H4 (cell line): ENCODE measurements at places on chromosomes 4 and X. TPM values are rescaled to one million over a fixed set of nuclear protein-coding genes. Genes with fewer than 3 reads are reported as not detected.
A peak's percentile ranks its signal among the peaks of the same experiment; 100 is the strongest.

The PRR27 gene
- not detected in 2 replicates for total RNA-seq

GRCh38 chrX:22069586-22069985 lies 37.5 kb downstream of the PHEX start:
- no peak for DNase-seq

- DNase-seq = no peak
These were observed 381.0 kb upstream of the BOD1L1 start for GRCh38 chr4:14008494-14008893.

GRCh38 chr4:100100985-100101384 lies 89.3 kb downstream of the DDIT4L start:
- DNase-seq = no peak

DNA sequence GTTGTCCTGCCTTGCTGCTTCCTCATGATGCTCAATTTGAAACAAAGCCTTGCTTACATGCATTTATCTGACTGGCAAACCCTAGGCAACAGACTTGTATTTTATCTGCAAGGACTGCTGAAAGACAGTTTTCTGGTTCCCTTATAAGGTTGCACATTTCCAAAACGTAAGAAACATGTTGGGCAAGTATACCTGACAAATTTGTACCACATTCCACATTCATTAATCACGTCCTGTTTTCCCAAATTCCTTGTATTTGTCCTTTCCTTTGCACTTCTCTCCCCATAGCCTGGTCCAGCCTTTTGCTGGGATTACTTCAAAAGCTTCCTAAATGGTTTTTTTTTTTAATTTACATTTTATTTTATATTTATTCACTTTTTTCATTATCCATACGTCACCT lies 310.1 kb downstream of the PPP3CA start:
- DNase-seq = no peak

DNA sequence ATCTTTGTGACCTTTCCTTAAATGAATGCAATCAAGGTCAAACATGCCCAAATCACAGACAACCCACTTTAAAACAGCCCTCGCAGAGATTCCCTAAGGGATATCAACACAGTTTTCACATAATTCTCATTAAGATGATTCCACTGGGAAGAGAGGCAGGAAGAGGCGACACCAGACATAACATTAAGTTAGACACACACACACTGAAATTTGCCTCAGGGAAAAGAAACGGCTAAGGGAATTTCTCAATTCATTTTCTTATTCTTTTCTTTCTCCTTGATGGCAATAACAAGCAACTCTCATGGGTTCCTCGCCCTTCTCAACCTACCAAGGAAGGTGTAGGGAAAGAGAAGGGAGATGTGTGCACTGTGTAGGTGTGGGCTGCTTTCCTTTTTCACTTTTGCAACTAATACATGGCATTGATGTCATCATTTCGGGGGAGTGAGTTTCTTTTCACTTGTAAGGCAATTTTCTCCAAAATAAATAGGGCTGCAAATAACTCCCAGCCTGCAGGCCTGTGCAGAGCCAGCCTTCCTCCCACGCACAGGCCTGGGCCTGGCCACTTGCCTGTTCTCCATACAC lies 41.4 kb downstream of the SOD3 start:
- no peak for DNase-seq

DNA sequence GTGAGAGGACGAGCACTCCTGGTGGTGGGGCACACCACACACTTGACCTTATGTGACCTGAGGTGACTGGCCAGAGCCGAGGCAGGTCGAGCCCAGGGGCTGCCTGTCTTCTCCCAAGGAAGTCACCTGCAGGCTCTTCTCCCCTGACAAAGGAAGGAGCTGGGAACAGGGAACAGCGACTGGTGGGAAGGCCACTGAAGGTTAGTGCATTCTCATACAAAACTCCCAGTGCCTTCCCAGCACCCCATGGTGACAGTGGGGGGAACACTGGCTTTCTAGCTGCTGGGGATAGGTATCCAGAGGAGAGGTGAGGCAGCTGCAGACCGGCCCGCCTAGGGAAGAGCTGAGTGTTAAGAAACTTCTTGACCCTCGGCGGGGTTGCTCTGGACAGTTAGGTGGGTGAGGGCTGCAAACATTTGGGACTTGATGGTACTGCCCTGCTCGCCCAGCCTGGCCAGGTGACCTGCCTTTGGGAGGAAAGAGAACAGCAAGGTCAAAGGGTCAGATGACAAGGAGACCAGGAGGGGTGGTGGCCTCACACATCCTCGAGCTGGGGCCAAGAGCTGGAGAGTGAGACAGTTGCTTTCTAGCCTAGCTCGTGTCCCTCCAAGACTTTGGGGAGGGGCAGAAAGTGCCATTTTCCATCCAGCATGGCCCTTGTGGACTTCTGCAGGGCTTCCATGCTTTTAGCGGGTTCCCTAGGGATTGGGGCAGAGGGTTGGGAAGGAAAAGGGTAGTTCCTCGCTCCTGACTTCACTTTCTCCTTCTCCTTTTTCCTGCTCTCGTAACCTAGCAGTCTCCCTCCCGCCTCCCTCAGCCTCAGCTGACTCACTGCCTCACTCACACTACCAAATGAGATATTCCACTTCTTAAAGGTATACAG lies 2.7 kb downstream of the NALF2 start:
- DNase-seq = no peak

- DNase-seq = no peak
These were observed 4.2 kb downstream of the LNX1 start for GRCh38 chr4:53587135-53587534.

GRCh38 chr4:31548021-31548420 lies 827.9 kb downstream of the PCDH7 start:
- DNase-seq = no peak

The CENPVL1 gene
- not detected in 2 replicates for total RNA-seq

- peak; percentile 27 for DNase-seq
These were observed 17.3 kb downstream of the CTPS2 start for GRCh38 chrX:16695079-16695676.

GRCh38 chr4:158446106-158446505 lies 75.6 kb upstream of the RXFP1 start:
- DNase-seq = peak; percentile 3

The CT45A6 gene
- total RNA-seq = not detected in 2 replicates

DNA sequence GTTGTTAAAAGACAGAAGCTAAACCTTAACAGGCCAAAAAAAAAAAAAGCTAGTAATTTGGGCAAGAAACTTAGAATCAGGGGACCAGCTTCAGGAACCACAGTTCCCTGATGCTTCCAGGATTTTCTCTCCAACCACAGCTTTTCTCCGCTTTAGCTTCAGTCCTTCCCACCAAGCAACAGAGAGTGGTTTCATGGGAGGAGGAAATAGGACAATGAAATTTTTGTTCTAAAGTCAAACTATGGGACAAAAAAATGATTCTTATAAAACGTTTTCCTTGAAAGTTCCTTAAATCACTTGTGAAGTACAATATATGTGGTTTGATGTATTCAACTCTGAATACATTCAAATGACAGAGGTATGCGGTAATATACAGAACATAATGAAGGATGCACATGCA lies 71.0 kb upstream of the DHX15 start:
- DNase-seq = no peak

- peak; percentile 50 for DNase-seq
These were observed 42.1 kb upstream of the MAGEA4 start for GRCh38 chrX:151870602-151871001.

- no peak for DNase-seq
These were observed 5.3 kb upstream of the VMA21 start for GRCh38 chrX:151391722-151392121.

DNA sequence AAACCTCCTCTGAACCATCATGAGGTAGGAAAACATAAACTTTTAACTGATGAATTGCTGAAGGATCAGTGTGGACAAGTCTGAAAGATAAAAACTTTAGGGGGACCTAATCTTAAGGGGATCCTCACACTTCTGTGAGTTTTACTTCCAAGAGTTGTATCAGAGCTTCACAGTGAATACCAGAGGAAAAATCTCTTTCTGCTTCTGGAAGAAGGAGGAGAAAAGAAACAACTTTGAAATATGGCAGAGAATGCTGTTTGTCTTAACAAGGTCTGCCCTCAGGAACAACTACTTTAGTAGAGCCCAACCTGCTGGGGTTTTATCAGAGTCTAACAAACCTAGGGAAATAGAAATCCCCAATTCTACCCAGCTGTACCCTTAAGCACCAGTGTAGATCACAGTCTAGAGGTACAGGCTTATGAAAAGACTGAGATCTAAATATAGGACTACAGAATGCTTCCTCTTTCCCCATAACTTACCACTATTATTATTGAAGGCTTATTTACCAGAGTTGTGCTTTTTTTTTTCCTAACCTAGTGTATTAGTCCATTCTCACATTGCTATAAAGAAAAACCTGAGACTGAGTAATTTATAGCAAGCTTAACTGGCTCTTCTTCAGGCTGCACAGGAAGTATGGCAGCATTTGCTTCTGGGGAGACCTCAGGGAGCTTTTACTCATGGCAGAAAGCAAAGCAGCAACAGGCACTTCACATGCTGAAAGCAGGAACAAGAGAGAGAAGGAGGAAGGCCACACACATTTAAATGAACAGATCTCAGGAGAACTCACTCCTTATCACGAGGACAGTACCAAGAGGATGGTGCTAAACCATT lies 167.9 kb downstream of the CAMK2D start:
- DNase-seq = no peak

- peak; percentile 42 for DNase-seq
These were observed 31.1 kb downstream of the F11 start for GRCh38 chr4:186297013-186297645.

DNA sequence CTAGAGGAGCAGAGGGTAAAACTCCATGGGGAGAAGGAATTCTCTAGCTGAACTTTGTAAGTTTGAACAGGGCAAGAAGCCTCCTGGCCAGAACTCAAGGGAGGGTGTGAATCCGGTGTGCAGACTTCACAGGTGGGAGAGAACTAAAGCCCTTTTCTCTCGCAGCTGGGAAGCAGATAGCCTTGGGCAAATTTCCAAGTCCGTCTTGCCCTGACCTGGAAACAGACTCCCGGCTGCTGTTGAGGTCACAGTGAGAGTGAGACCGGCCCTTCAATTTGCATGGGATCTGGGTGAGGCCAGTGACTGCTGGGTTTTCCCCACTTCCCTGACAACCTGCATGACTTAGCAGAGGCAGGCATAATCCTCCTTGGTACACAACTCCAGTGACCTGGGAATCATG lies 94.5 kb upstream of the ZNF827 start:
- no peak for DNase-seq

DNA sequence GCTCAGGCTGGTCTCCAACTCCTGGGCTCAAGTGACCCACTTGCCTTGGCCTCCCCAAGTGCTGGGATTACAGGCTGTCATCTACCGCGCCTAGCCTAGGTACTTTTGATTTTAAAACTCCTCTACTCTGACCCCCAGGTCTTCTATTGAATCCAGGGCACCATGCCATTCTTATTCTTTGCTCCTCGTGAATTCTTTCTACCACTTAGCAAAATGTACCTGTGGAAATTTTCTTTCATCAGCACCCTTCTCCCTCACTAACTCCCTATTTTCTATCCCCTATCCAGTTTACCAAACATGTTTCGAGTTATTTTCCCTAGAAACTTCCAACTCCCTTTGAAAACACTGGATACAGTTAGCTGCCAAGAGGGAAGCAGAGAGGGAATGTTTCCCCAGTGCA lies 60.0 kb upstream of the RAPGEF2 start:
- DNase-seq = no peak
